ENCODE measurements at places on chromosomes 7 and 10.

GRCh38 chr10:75012471-75012870, 99.0 kb upstream of the SAMD8 start:
- DNase-seq = no peak

GRCh38 chr10:100642295-100642994, 102.9 kb upstream of the PAX2 start:
- no peak for DNase-seq

GRCh38 chr7:99407872-99408378, 472 bp downstream of the PDAP1 start:
- peak; percentile 71 for DNase-seq

GRCh38 chr7:13908667-13909397, 80.6 kb downstream of the ETV1 start:
- no peak for DNase-seq

DNA sequence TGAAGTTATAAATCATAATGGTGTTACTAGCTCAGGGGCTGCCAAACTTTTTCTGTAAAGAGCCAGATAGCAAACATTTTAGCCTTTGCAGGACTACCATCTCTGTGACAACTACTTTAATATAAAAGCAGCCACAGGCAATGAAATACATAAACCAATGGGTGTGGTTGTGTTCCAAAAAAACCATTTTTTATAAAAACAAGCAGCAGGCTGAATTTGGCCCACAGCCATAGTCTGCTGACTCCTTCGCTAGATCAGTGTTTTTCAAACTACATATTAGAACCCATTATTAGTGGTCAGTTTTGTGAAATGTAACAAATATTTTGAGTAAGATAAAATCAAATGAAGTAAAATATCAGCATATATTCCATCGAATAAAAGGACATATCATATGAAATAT, 13.6 kb downstream of the GNG11 start:
- no peak for DNase-seq

Measured in astrocyte of the cerebellum (primary cell).